Naive thymus-derived CD8-positive, alpha-beta T cell (primary cell): ENCODE measurements at places on chromosomes 6 and 20. TPM values are rescaled to one million over a fixed set of nuclear protein-coding genes. Genes with fewer than 3 reads are reported as not detected.
A peak's percentile ranks its signal among the peaks of the same experiment; 100 is the strongest.

DNA sequence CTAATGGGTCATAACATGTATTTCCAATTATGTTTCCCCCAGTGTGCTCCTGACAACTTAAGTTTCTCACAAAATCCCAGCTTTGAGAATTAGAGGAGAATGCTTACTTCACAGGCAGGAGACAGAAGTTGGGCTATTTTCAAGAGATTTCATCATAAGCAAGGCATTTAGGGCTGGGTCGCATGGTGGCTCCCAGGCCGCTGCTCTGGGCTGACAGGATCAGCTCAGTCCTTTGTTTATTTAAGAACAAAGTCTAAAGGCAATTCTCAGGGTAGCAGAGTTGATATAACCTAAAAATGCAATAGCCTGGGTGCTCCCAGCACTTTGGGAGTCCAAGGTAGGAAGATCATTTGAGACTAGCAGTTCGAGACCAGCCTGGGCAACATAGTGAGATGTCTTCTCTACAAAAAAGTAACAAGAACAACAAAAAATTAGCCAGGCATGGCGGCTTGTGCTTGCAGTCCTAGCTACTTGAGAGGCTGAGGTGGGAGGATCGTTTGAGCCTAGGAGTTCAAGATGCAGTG lies 10.9 kb downstream of the FOXQ1 start:
- DNase-seq = no peak

DNA sequence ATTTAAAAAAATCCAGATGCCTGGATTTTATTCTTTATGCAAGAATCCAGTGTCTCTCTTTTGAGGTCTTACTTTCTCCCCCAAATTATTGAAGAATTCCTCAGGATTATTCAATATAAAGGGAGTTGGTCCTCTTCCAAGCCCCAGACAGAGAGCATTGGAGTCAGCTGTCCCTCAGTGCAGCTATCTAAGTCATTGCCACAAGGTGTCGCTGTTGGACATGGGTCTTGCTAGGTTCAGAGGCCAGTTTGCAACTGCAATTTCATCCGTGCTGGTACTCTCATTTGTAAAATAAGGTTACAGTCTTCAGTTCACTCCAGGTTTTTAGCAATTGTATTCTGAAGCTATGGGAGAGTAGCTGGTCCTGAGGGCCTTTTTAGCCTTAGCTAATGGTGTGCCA lies 27.8 kb downstream of the CCN2 start:
- no peak for DNase-seq

GRCh38 chr6:95802978-95803377 lies 212.8 kb upstream of the FUT9 start:
- DNase-seq = no peak

GRCh38 chr6:14559746-14560536 lies 442.4 kb downstream of the CD83 start:
- DNase-seq = no peak

DNA sequence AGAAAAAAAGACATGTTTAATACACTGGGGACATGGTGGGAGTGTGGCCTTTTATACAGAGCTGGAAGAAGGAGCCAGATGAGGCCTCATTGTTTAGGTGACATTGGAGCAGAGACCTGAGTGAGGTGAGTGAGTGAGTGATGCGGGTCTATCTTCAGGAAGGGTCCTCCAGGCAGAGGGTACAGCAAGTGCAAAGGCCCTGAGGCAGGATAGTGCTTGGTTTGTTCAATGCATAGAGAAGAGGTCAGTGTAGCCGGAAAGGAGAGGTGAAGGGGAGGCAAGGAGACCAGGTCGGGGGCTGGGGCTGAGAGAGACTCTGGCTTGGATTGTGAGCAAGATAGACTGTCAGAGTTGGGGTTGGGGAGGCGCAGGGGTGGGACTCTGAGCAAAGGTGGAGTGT lies 23.6 kb downstream of the KCNG1 start:
- no peak for DNase-seq

DNA sequence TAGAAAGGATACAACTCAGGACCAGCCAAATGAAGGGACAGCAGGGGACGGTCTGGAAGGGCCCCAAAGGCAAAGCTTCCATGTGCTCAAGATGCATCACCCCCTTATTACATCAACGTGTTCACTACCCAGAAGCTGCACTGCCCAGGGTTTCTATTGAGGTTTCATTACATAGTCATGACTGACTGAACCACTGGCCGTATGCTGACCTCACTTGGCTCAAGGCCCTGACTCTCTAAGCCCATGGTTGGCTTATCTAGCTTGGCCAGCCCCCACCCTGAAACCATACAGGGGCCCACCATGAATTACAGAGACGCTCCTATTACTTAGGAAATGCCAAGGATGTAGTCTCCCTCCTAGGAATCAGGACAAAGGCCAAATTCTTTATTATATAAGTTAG lies 179.4 kb downstream of the FOXC1 start:
- DNase-seq = no peak

GRCh38 chr6:106512048-106512967 lies 117.0 kb downstream of the RTN4IP1 start:
- peak; percentile 84 for DNase-seq

The SIRPA gene
- not detected for polyA plus RNA-seq
